ENCODE measurements at places on chromosomes 11 and 22.

DNA sequence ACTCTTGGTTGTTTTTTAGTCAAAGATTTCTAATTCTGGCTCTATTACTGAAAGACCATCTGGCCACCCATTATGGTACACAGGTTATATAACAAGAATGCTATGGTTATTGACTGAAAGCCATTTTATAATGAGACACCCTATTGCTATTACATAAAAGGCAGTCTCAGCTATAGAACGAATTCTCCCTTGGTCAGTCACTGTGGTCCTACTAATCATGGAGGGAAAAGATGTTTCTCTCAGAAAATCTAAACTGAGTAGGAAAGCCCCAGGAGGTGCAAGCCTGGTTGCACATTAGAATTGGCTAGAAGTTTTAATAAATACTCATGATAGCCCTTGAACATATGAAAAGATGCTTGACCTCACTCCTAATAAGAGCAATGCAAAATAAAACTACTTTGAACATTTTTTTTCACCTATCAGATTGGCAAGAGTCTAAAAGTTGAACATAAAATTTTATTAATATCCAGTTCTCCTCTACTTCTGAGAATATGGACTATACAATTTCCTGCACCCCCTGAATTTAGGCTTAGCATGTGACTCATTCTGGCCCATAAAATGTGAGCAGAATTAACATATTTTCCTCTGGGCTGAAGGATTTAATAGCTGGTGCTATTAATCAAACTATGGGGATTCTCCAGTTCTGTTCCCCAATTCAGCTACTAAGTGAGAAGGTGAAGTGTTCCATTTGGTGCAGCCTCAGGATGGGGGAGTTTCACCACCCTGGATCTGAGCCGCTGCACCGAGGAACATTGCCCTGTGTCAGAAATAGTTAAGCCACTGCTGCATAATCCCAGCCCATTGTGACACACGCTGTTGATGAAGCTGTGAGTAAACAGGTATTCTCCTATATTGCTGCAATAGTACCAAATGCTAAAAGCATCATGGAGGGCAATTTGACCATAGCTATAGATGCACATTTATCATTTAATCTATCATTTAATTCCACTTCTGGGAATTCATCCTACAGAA lies 11.5 kb upstream of the CRKL start:
- DNase-seq, result no peak

GRCh38 chr22:37747080-37747714 lies 50.3 kb downstream of the TRIOBP start:
- no peak for DNase-seq

- no peak for DNase-seq
Observed at GRCh38 chr11:616320-617198, 809 bp upstream of the IRF7 start.

DNA sequence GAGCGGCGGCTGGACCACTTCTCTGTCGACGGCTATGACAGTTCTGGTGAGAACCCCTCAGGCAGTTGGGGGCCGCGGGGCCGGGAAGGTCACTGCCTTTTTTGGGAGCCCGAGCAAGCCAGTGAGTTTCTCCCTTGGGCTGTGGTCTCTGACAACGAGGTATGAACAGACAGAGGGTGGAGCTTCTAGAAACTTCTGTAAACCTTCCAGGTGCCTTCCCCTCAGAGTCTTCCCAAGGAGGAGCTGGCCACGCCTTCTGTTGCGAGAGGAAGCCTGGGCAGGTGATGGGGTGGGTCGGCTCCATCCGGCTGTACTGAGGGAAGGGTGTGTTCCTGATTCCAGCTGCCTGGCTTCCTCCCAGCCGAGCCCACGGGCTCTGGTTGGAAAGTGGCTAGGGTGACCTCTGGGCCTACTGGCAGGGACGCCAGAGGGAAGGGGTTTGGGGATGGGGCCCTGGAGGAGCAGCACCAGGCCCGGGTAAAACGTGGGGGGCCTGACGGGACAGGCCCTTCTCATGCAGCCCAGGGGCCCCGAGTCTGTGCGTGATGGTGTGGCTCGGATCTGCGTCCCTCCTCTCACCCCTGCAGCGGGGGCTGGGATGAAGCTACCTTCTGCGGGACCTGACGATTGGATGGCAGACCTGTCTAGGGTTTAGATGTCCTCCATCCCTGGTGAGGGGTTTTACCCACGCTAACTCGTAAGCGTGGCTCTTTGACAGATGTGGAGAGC lies 110.8 kb downstream of the KCNQ1OT1 start:
- no peak for DNase-seq

GRCh38 chr11:65817835-65818680 lies 15.7 kb upstream of the SNX32 start:
- DNase-seq, result peak; percentile 98

DNA sequence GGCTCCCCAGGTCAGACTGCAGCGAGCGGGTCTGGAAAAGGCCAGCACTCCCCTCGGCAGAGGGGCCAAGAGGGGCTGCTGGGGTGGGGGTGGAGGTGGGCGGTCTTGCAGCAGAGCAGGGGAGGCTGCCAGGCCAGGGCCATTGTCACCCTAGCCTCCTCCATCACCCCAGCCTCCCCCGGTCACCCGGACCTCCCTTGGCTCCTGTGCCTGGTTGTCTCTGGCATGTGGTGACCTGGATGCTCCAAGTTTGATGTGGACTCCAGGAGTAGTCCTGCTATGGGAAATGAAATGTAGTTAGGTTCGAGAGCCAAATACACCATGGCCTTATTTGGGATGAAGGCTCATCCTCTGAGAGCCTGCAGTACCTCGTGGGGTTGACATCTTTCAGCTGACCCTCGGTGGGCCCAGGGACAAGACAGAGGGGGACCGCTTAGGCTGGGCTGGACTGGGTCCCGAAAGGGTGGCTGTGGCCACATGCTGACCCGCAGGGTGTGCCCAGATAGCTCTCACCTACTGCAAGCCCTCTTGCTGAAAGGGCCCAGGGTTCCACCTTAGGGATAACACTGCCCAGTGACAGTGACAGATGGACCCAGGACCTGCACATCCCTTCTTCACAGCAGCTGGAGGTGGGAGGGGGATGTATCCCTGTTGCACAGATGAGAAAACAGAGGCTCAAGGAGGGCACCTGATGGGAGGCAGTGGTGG lies 24.1 kb downstream of the MRGPRD start:
- no peak for DNase-seq

- no peak for DNase-seq
Observed at GRCh38 chr11:79675081-79675480, 234.3 kb upstream of the TENM4 start.

GRCh38 chr11:76124905-76125770 lies 81.2 kb downstream of the WNT11 start:
- DNase-seq, result no peak

DNA sequence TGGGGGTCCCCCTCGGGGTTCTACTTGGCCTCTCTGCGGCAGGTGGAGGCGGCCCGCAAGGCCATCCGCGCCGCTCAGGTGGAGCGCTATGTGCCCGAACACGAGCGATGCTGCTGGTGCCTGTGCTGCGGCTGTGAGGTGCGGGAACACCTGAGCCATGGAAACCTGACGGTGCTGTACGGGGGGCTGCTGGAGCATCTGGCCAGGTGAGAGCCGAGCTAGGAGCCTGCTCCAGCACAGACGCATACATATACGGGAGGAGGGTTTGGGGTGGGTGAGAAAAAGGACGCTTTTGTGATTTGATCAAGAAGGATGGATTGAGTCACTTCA lies 415 bp downstream of the CENATAC start:
- no peak for DNase-seq

- no peak for DNase-seq
Observed at GRCh38 chr11:32830413-32830738, 649 bp downstream of the PRRG4 start.

DNA sequence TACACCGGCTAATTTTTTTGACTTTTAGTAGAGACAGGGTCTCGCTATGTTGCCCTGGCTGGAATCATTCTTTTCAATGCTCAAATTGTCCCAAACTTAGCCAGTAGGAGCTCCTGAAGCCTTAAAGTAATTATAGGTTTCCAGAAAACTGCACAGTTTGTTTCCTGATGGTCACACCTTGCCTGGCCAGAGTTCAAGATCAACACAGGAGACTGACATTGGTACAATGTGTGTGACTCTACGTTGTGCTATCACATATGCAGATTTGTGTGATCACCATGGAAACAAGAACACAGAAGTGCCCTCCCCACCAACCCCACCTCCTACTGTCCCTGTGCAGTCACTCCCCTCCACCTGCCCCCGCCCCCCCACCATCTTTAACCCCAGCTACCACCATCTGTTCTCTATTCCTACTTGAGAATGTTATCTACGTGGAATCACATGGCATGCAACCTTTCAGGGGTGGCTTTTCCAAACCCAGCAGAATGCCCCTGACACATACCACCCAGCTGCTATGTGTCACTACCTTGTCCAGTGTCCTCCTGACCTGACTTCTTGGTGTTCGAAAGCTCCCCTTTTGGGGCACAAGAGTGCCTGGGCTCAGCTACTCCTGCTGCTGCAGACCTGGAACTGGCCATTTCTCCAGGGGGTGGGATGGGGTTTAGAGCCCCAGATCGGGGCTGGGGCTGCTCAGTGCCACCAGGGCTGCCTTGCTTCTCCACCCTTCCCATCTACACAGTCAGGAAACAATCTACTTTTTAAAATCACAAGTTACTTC lies 6.1 kb upstream of the NAP1L4 start:
- no peak for DNase-seq
